ENCODE measurements at places on chromosomes 4 and X.

GRCh38 chr4:81410680-81411079 is 61.0 kb downstream of the RASGEF1B start:
- DNase-seq: no peak

DNA sequence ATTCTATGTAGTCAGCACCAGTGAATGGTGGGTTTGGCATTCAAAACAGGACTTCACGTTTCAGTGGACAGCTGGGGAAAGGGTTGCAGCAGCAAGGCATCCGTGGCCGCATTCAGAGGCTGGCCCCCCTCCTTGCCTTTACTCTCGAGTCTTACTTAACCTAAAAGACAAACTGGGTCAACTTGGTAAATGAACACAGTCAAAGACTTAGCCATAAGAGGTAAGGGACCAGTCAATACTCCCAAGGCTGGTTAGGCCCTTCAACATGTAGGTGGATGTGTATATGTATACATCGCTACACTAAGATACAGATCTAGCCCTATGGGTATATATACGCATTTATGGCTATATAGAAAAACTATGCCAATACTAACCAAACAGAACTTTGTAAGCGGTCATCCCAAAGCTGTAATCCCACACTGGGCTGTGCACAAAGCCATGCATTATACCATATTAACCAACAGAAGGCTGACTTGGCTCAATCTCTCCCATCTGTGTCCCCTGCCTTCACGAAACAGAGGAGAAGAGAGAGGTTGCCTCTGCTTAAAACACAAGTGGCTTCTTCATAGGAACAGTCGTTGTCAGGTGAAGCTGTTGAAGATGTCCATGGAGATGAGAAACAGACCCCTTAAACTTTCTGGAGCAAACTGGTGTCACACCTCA is 61.9 kb downstream of the TSC22D3 start:
- no peak for DNase-seq

DNA sequence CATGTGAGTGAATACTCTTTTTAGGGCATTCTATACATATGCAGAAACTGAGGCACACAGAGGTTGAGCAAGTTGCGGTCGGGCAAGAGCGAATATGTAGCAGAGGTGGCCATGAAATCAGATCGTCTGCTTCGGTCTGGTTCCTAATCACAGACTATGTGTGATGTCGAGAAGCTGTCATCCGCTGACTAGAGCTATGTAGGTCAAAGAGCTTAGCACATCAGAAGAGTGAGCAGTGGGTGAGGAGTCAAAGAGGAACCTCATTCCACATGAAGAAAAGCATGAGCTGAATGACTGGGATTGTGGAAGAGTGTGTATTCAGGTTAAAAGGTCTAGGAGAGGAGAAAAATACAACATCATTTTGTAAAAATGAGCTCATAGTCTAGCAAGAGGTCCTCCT is 19.0 kb downstream of the GAB3 start:
- no peak for DNase-seq

DNA sequence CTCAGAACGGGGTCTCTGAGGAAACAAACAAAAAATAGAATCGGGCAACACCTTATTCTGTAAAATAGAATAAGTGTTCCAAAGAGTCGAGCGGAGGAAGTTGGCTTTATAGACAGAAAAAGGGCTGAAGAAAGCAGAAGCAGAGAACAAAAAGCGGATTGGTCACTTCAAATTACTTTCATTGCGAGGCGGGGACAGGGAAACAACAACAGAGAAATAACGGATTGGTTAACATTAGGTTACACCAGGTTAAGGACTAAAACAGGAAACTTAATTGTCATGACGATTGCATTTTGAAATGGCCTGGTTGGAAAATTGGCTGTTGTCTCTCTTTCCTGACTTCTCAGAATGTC is 433 bp upstream of the COQ2 start:
- DNase-seq: peak; percentile 35

GRCh38 chrX:74579597-74580198 is 34.7 kb downstream of the RLIM start:
- no peak for DNase-seq

- no peak for DNase-seq
Measured at GRCh38 chr4:186249785-186250754, 15.9 kb upstream of the F11 start.

GRCh38 chr4:25030277-25031076 is at the start of gene LGI2:
Gene LGI2, minus strand, starts transcription at chr4:25030946. Its CDS starts 253 bp downstream, at chr4:25030693.
- peak; percentile 83 for DNase-seq

GRCh38 chr4:166198516-166199310 is 325.7 kb downstream of the TLL1 start:
- no peak for DNase-seq

DNA sequence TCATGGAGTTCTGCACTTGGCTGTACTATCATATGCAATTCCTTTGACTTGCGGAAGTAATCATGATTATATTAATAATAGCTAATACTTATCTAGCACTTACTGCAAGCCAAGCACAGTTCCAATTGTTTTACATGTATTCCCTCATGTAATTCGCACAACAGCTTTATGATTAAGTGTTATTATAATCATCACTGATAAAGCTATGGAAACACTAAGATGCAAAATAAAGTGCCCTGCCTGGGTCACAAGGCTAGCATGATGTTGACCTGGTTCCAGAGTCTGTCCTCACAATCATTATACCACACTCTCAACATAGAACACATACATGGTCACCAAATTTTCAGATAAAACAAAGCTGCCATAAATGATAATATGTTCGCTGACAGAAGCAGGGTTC is 234.6 kb downstream of the FMR1NB start:
- no peak for DNase-seq

GRCh38 chrX:10007621-10008020 is 40.5 kb downstream of the CLDN34 start:
- DNase-seq: no peak

DNA sequence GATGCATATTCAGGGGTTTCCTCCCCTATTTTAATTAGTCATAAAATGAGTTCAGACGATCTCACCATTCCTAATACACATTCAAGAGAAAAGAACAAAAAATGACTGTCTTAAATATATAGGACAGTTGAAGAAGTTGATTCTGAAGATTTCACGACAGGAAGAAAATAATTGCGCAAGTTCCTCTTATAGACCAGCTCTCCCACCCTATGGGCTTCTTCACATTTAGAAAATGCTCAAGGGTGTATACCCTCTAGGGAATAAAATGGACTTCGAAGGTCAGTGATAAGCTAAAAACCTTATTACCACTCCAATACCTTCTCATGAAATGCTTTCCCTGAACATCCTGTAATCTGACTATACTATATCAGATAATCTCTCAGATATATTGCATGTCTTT is 149.2 kb upstream of the TEX13C start:
- DNase-seq: no peak

GRCh38 chr4:143185253-143186107 is 763 bp downstream of the USP38 start:
- peak; percentile 56 for DNase-seq

DNA sequence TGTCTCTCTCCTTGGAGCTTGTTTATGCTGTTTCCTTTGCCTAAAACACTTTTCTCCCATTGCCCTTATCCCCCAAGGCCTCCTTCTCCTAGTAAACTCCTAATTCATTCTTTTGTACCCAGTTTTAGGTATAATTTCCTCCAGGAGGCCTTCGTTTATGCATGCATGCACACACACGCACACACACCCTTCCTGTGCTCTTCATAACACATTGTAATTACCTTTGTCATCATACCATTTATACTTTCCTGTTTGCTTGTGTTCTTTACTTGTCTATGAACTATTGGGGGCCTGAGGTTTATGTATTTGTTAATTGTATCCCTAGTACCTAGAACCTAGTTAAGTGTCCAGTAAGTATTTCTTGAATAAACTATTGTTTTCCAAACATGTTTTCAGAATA is 45.5 kb downstream of the XIAP start:
- no peak for DNase-seq

GRCh38 chr4:86132468-86132867 is 227.4 kb downstream of the MAPK10 start:
- DNase-seq: no peak

DNA sequence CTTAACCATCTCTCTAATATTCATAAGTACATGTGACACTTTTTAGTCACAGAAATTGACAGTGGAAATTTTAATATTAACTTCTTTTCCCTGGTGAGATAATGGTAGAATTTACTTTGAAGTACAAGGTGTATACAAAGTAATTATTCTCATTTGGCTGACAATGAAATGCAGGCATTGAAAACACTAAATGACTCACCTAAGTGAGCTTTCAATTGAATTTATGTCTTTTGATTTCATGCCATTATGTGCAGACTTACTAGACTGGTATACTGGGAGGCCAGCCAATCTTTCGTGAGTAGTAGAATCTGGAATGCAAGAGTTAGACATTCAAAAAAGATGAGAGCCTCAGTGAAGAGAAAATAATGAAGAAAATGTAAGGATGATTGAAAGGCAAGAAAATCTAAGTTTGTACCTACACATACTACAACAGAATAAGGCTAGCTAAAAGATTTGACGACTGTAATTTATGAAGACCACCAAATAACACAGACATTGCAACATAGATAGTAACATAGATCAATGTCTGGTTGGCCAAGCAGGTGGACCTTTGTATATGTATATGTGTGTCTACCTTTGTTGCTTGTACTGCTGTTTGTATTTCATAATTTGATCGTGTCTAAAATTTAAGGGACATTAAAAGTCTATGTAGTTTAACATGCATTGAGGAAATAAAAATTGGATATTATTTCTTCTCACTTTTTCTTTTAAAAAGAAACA is 459.7 kb downstream of the IL15 start:
- DNase-seq: no peak

- DNase-seq: no peak
Measured at GRCh38 chr4:84032372-84032771, 466.7 kb downstream of the NKX6-1 start.

DNA sequence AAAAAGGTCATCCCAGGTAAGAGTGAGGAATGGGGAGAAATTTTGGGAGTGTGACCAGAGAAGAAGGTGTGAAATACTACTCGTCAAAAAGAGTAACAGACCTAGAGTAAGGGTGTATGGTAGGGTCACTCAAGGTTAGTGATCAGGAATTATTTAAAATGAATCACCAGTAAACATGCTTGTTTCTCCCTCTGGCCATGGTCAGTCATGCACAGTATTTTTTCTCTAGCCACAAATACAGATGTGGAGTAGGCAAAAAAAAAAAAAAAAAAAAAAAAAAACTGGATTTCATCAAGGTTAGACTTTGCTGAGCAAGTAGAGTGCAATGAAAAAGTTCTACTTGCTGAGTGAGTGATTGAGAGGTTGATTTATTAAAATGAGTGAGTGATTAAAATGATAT is 34.2 kb upstream of the SLIT2 start:
- no peak for DNase-seq

- DNase-seq: no peak
Measured at GRCh38 chr4:176044589-176044951, 21.1 kb upstream of the WDR17 start.

DNA sequence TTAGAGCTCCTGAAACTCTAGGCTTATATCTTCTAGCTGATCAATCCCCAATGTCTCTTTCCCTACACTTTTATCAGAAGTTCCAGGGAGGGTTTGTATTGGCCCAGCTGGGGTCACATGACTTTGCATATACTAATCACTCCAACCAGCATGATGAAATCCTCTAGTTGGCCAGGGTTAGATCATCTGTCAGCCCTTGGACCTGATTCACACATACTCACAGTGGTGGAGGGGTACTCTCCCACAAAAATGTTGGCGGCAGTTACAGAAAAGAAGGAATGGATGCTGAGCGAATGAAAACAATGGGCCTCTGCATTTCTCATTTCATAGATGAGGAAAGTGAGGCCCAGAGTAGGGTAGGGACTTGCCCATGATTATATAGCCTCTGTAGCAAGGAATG is 151.1 kb downstream of the PJA1 start:
- no peak for DNase-seq

- no peak for DNase-seq
Measured at GRCh38 chr4:138982754-138983153, 32.8 kb upstream of the NOCT start.

GRCh38 chrX:18146009-18146408 is 74.7 kb downstream of the BEND2 start:
- peak; percentile 36 for DNase-seq

DNA sequence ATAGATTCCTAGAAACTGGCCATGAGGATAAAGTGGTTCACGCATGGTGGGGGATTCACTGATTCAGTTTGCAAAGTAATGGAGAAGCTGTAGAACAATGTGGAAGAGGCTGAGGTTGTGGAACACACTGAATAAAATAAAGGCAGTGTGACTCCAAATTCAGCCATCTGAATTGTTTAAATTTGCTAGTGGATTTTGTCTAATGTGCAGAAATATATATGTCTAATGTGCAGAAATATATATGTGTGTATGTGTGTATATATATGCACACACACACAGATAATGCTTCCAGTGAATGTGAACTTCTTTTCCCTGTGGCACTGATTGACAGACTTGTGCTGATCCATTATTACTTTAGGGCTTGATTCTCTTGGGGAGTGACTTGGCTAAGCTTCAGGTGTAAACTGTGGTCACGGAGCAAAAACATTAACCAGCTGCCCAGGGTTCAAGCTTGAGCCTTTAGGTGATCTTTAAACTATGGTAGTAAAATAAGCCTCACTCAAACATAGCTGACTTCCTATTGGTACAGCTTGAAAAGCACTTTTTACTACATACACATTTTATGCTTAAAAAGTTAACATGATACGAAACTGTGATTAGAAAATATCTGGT is 3.5 kb downstream of the STBD1 start:
- DNase-seq: no peak

GRCh38 chrX:99777912-99778311 is 632.2 kb downstream of the PCDH19 start:
- DNase-seq: peak; percentile 15

DNA sequence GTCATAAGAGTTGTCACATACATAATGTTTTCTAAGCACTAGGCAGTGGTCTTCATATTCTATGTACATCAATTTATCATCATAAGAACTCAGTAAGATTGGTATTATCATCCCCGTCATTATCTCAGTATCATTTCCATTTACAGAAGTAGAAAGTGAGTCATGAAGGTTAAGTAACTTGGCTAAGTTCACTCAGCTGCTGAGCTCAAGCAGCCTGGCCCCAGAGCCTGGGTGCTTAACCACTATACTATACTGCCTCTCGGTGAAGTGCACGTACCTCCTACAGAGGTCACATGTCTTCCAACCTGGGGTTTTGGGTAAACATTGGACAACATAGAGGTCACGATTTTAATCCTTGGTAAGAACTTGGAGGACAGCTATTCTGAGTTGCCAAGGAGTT is 161.5 kb upstream of the GATB start:
- DNase-seq: no peak

DNA sequence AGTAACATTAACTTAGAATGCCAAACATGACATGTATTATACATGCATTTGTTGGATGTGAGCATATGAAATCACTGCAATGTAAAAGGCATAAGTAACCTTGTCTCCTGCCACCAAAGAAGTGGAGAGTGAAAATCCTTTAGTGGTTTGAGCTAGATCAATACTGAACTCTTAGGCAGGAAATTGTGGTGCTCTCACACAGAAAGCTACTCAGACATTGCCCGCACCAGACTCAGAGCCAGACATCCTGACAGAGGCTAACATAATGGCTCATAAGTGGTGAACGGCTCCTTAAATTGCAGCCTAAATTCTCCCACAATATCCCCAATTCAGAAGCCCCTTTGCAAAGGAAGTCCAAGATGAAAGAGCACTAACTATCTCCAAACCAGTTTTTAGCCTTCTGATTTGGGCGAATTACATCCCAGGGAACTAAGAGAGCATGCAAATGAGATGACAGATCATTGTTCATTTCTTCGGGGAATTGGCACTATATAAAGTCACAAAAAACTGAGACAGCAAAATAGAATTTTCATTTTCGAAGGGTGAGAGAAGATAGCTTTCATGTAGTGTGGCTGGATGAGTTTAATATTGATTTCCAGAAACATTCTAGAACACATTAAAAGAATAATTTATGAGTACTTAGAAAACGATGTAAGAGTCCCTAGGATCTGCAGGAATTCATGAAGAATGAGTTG is 233.6 kb upstream of the RPS6KA3 start:
- no peak for DNase-seq

Measured in DMS53 (cell line).